ENCODE measurements at places on chromosomes 1 and 21. TPM values are rescaled to one million over a fixed set of nuclear protein-coding genes. Genes with fewer than 3 reads are reported as not detected.

The HMGCL gene
- 30.3 TPM for total RNA-seq

The SYF2 gene
- 28.9 TPM for total RNA-seq

The NFASC gene
- total RNA-seq = 1.9 TPM

The UQCRHL gene
- total RNA-seq = 1.9 TPM

The TNFAIP8L2 gene
- not detected for total RNA-seq

The S1PR1 gene
- 12.9 TPM for total RNA-seq

The ADGRL2 gene
- 11.6 TPM for total RNA-seq

The SPRR2A gene
- total RNA-seq = not detected

The FCAMR gene
- total RNA-seq = not detected

The ZNF648 gene
- total RNA-seq = not detected

The CD5L gene
- total RNA-seq = not detected

The PTPN22 gene
- total RNA-seq = 0.86 TPM

The ANP32E gene
- 27.4 TPM for total RNA-seq
